ENCODE measurements at places on chromosomes 5 and 9.

GRCh38 chr5:93123127-93123526, 457.9 kb downstream of the NR2F1-AS1 start:
- DNase-seq, result no peak

- no peak for DNase-seq
Observed at GRCh38 chr9:69673311-69673640, 1.1 kb upstream of the APBA1 start.

GRCh38 chr5:178392931-178393394, 160.4 kb upstream of the PHYKPL start:
- no peak for DNase-seq

DNA sequence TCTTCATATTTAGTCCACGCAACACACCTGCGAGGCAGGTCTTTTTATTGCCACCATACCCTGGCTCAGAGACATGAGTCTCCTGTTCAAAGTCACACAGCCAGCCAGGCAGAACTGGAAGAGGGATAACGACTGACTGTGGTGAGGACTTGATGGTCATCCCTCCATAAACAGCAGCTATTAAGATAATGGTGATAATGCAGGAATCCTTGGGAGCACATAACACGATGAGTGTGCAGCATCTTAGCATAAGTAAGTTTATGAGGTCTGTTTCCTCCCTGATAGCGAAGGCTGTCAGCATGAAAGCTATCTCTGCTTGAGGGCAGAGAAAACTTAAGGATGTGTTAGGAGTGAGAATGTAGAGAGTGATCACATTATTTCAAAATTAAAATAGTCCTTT, 30.9 kb downstream of the KCTD16 start:
- DNase-seq, result no peak

DNA sequence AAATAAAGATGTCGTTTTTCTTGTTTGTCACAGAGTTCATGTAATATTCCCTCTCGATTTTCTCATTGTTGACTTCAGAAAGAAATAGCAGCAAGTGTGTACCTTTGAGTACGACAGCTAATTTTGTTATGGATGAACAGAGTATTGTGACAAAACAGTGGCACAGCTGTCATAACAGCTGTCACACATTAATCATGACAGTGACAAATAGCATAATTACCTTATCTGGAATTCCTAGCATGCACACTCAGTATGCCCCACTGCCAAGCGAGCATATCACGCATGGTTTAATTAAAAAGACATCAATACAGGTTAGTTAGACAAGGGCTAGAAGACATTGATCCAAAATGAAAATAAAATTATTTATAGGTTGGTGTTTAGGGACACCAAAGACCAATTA, 375.1 kb downstream of the SPATA31D1 start:
- no peak for DNase-seq

DNA sequence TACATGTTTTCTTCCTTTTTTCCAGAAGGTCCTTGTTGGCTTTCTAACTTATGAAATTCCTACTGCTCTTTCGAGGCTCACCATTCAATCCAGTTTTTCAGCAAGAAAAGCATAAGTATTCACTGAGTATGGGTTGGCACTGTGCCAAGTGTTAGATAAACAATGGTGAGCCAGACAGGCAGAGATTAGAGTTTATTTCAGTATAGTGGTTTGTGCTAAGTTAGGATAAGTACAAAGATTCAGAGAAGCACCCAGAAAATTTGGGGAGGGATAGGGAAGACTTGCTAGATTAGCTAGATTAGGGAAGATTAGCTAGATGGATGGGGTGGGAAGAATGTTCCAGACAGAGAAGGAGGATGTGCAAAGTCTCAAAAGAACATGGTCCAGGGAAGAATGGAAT, 122.9 kb downstream of the OXCT1 start:
- DNase-seq, result no peak

GRCh38 chr9:120303519-120303918, 276.4 kb downstream of the CDK5RAP2 start:
- DNase-seq, result no peak

DNA sequence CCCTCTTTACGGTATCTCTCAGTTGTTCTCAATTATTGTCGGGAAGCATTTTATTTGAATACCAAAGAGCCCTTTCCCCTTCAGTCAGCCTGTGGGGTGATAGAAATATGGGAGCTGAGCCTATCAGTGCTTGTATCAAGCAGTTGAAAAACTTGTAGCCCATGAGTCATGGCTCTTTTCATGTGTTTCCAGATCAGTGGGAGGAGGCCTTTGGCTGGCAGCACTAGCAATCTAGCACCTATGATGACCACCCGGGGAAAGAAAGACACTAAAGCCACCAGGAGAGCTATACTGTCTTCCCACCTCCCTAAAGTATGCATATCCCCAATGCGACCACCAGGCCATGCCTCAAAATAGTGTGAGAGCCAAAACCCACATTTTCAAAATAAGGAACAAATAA, 696.9 kb upstream of the C9orf72 start:
- DNase-seq, result no peak

DNA sequence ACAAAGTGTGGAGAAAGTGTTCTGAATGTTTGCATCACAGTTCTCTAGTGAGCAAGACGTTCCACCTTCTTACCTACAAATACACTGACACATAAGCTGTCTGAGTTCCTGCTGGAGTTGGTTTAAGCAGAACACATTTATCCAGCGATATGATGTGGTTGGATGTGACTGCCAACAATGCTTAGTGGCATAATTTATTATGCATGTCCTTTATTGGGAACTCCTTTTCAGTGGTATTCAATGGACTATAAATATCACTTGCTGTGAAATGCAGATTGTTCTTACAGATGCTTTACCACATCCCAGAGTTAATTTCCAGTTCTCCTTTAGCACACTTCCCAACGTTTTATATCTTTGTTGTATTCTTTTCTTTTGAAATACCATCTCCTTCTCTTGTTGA, 222.2 kb downstream of the LURAP1L start:
- no peak for DNase-seq

GRCh38 chr9:86246752-86247161, 12.7 kb downstream of the C9orf153 start:
- no peak for DNase-seq

- no peak for DNase-seq
Observed at GRCh38 chr5:163089230-163089629, 348.2 kb upstream of the CCNG1 start.

GRCh38 chr5:111252799-111253545, 28.8 kb downstream of the CAMK4 start:
- DNase-seq, result no peak

GRCh38 chr9:134809292-134809691, 71.3 kb upstream of the FCN2 start:
- no peak for DNase-seq

GRCh38 chr9:75085640-75086039, 2.3 kb downstream of the NMRK1 start:
- no peak for DNase-seq

DNA sequence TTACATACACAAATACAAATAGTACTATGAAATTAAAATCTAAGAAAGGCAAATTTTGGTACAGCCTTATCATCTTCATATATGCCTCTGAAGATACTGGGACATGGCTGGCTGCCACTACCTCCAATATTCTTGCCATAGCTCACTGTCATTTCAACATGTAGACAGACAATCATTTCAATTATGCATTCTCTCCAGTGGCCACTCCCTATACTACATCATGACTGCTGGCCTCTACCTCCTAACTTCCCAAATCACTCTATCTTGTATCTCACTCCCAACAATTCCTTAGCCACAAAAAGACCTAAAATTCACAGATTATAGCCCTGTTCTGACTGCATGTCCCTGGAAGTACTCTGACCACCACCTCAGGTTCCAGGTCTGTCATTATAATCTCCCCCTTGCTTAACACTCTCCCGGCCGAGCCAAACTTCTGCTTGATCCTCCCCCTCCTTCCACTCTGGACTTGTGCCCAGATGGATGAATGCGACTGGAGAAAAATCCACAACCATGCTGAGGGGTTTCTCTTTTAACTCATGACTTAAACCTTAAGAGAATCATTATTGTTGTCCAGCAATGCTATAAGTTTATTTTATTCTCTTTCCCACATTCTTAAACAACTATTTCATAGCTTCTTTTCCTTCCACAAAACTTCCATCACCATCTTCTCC, 225.3 kb upstream of the TLE4 start:
- DNase-seq, result no peak

DNA sequence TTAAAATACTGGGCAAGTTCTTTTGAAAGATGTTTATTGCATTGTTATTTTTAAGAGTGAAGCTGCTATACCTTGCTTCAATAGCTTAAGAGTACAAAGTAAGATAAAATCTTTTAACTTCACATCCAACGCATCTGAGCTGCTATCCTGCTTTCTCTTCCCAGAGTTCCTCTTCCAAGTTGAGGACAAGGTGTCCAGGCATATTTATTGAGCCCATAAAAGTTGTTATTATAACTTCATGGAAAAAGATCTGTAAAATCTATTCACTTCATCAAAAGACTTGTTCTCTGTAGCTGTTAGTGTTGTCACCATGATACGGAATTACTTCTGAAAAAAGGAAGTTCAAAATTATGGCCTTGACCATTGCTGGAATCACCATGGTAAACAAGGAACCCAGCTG, 306.2 kb upstream of the ELAVL2 start:
- no peak for DNase-seq

GRCh38 chr5:35069188-35069587, 21.4 kb upstream of the AGXT2 start:
- DNase-seq, result no peak

- DNase-seq, result no peak
Observed at GRCh38 chr9:32291370-32291769, 93.1 kb upstream of the ACO1 start.

DNA sequence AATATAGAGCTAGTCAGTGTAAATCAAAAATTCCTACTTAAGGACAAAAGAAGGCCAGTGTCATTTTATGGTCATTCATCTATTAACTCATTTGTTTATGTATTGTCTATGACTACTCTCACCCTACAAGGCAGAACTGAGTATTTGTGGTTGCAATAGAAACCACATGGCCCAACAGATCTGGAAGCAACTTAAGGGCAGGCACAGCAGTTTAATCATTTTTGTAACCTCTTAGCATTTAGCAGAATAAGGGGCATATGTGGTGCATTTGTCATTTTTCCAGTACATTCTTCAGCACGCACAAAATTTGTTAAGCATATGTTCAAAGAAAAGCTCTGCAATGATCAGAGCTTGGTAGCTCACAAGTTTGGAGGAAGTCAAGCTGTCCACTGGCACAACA, 1.1 kb downstream of the FKBP15 start:
- DNase-seq, result no peak

- no peak for DNase-seq
Observed at GRCh38 chr9:104082168-104082567, 11.9 kb upstream of the SMC2 start.

- no peak for DNase-seq
Observed at GRCh38 chr9:74379718-74380117, 117.4 kb upstream of the RORB start.

GRCh38 chr5:131563434-131564228, 71.4 kb downstream of the RAPGEF6 start:
- no peak for DNase-seq

GRCh38 chr9:127105805-127106465, 16.5 kb downstream of the ANGPTL2 start:
- no peak for DNase-seq

- DNase-seq, result no peak
Observed at GRCh38 chr9:138072897-138073296, 195.3 kb downstream of the CACNA1B start.

DNA sequence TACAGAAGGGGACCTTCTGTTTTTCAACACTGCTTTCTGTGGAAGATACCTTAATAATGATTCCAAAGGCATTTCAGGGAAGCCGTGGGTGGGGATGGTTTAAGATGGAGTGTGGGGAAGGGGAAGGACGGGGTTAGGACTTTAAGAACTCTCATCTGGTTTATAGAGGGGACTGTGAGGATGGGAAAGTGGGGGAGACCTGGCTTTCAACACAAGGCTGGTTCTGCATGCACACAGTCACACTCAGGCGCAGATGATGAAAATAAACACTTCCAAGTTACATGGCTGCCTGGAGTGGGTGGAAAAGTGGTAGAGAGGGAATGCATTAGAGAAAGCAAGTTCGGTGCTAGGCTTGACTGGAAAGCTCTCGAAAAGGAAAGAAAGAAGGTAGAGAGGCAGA, 4.9 kb downstream of the MSANTD3 start:
- no peak for DNase-seq

- DNase-seq, result no peak
Observed at GRCh38 chr9:1747417-1747967, 267.7 kb upstream of the SMARCA2 start.

DNA sequence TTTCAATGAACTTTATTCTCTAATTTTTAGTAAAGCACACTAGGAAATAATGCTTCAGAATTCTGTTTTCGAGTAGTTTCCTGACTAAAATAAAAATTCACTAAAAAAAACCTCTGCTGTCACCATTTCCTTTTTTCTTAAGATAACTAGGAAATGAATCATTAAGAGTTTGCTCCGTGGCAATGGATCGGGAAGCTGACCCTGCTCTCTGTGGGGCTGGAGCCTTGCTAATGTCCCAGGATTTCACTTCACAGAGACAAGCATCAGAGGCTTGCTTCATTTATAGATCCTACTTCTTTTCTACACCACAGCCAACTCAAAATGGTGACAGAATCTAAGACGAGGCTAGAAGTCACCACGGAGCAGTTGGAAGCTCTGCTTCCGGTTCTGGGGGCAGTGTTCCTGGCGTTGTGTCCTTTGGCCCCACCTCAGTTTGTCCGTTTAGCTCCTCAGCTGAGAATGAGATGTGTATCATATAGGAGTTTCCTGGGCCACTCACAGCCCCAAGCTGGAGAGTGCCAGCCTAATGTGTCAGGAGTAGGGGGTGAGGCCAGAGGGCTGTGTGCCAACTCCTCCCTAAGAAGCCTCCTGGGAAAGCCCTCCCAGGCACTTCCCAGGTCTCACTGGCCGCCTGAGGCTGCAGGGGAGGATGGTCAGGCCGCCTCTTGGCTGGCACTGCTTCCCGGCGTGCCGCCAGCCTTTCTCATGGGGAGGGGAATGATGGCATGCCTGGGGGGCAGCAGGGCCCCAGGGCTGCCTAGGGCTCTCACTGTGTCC, 19.6 kb downstream of the TENT4A start:
- no peak for DNase-seq

GRCh38 chr5:93079046-93079445, 502.0 kb downstream of the NR2F1-AS1 start:
- no peak for DNase-seq

DNA sequence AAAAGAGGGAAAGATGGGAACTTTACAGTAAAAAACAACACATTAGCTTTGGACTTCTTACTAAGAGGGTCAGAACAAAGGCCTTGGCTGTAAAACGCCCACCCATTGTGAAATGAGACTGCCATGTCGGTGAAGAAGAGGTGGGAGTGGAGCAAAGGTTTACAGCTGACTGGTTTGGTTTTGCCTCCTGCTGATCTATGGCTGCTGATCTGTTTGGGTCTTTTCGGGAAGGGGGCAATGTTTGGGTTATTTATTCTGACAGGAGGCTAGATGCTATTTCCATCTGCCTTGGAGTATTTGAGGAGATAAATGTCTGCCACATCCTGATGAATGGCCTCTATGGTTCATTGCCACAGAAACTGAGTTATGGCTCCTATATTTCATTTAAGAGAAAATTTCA, 408.7 kb downstream of the TLE4 start:
- no peak for DNase-seq

- DNase-seq, result no peak
Observed at GRCh38 chr5:177509991-177510566, 453 bp upstream of the DOK3 start.

All from T-helper 22 cell (primary cell).